ENCODE measurements at places on chromosomes 11 and 22.

DNA sequence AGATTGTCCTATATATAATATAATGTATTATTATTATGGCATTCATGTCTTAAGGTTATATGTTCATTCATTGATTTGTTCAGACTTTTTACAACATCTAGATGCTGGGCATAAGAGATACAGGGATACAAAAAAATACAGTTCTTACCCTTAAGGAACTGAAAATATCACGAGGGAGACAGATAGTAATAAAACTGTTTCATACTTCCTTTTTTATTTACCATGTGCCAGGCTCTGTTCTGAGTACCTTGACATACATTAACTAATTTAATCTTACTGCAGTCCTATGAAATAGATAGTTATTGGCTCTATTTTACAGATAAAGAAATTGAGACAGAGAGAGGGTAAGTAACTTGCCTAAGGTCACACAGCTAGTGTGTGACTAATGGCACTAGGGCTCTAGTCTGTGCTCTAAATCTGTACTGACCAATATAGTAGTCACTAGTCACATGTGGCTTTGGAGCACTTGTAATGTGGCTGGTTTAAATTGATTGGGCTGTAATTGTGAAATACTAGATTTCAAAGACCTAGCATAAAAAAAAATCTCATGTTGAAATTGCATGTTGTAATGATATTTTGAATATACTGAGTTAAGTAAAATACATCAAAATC, 21.3 kb downstream of the TRIM44 start:
- DNase-seq, result no peak

GRCh38 chr11:72752088-72752914, at the start of gene ARAP1:
TSS of gene ARAP1 (minus strand) at chr11:72752408. CDS start at chr11:72727128, 25,280 bp downstream.
- DNase-seq, result peak; percentile 83

- DNase-seq, result no peak
Observed at GRCh38 chr22:20951932-20952380, 15.1 kb upstream of the AIFM3 start.

- no peak for DNase-seq
Observed at GRCh38 chr11:2797121-2797711, 88.4 kb downstream of the CDKN1C start.

DNA sequence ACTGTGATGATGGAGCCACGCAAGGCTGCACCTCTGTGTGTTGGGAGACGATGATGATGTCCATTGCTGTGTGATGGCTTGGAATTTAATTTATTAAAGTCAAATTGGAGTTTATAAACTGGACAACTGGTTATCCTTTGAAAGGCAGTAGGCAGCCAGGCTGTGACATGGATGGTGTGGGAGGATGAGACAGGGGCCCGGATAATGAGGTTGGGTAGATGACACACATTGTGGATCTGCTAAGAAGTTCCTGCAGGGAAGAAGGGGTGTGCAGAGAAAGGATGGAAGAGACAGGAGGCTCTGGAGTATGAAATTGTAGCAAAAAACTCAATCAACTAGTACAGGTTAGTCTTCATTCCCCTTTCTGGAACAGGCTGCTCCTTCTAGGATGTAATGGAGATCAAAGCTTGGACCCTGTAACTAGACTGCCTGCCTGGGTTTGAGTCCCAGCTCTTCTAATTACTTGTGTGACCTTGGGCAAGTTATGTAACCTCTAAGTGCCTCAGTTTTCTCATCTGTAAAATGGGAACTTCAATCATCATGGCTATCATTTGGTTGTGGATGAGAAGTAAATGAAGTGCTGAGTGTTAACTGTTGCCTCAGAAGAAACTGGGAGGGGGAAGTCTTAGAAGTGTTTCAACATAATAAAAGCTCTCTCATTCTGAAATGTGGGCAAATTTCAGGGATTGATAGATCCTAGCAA, 4.2 kb upstream of the HINFP start:
- DNase-seq, result no peak

DNA sequence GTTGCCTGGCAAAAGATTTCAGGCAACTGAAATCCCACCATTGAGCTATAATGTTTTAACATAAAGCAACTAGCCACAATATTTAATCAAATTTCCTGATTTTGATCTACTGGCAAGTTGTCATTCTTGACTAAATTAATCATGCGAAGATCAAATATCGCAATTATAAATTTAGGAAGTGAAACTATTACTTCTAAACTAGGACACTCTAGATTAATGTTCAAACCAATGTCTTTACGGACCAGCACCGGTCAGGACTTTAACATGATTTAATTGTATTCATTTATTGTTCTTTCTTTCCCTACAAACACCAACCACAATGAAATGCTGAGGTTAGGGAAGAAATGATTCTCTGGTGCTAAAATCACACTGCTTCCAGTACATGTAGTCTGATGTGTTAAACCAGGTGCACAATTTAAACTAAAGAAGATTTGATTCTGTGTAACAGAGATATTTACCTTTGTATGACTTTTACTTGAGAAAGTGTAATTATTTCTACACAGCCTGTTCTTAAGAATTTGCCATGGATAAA, 14.9 kb downstream of the GAS2 start:
- DNase-seq, result no peak

DNA sequence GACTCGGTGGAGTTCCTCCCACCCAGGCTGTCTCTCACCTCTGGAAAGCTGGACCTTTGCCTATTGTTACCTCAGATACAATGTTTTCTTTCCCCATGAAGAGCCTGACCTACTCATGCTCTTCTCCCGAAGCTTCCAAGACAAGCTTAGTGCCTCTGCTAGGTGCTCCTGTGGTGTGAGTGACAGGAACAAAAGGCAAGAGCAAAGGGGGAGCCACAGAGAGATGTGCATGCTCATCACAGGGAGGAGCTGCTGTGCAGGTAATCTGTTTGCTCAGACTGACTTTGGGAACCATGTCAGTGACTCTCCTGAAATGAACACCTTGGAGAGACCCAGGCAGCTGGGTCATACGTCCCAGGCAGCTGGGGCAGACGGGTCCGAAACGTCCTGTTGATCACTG, 53.6 kb upstream of the VSTM5 start:
- peak; percentile 40 for DNase-seq

- DNase-seq, result no peak
Observed at GRCh38 chr11:116062490-116063171, 558.4 kb upstream of the CADM1 start.

DNA sequence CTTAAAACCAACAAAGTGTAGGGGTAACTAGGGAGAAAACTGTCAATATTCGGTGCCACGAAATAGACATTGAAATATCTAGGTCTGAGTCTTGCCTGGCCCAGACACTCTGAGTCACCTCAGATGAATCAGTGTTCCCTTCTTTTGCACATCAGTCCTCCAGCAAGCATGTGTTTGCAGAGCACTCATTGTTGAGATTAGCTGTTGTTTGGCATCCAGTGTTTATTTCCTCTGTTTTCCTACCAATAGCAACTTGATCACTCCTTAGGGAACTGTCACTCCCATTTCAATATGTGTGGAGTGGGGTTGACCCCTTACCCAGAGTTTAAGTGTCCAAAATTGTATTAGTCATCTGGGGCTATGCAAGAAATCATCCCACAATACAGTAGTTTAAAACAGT, 4.7 kb upstream of the ASCC2 start:
- DNase-seq, result no peak

- DNase-seq, result peak; percentile 88
Observed at GRCh38 chr11:69657911-69658625, 17.1 kb downstream of the LTO1 start.

GRCh38 chr11:8786933-8787332, 104.3 kb downstream of the RPL27A start:
- DNase-seq, result peak; percentile 31

DNA sequence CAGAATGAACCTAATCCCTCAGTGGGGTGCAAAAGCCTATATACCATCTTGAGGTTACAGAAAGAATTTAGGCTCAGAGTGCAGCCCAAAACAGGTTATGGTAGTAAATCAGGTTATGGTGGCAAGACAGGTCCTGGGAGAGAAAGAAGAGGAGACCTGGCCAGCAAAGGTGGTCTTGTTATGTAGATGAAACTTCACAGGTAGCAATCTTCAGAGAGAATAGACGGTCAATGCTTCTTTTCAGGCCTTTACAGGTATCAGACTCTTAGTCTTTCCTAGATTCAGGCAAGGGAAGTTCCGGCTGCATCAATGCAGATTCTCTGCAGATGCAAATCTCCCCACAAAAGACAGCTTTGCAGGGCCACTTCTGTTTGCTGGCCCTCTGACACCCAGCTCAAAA, 45.8 kb upstream of the SORL1 start:
- peak; percentile 90 for DNase-seq

GRCh38 chr11:10294290-10294953, 403 bp upstream of the SBF2 start:
- peak; percentile 62 for DNase-seq

DNA sequence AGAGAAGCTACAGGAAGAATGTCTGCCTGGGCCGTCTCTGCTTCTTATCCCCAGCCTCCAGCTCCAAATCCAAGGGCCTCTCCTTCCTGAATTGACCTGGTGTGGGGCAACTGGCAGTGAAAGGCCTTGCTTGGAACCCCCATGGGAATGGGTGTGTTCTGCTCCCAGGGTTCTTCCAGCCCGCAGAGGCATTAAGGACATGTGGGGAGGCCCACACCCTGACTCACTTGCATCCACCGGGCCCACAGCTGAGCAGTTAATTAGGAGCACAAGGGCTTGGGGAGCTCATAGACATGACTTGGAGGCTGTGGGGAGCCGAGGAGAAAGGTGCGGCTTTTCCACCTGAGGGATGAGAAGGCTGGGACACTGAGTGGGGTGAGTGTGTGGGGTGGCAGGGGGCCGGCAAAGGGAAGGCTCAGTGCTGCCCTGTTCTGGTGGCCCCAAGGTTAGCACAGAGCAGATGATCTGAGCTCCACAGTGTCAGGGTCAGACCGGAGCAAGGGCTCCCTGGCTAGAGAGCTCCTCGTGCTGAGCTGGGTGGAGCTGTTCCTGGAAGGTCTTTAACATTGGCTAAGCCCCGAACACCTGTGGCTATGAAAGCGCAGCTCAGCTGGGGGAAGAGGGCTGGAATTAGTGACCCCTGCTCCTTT, 64.5 kb upstream of the NECTIN1 start:
- DNase-seq, result no peak

DNA sequence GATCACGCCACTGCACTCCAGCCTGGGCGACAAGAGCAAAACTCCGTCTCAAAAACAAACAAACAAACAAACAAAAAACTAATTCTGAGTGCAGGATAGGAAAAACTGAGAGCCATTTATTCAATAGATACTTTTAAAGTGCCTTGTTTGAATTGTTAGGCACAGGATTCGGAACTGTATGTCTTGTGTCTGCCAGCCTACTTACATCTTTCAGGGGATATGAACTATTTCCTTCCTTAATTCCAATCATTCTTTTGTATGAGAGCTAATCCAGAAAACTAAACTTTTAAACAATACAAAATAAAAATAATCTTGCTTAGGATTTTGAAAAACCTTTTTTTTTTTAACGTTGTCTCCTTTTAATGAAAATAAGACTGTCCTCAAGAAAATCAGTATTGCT, 12.6 kb downstream of the UVRAG start:
- no peak for DNase-seq

DNA sequence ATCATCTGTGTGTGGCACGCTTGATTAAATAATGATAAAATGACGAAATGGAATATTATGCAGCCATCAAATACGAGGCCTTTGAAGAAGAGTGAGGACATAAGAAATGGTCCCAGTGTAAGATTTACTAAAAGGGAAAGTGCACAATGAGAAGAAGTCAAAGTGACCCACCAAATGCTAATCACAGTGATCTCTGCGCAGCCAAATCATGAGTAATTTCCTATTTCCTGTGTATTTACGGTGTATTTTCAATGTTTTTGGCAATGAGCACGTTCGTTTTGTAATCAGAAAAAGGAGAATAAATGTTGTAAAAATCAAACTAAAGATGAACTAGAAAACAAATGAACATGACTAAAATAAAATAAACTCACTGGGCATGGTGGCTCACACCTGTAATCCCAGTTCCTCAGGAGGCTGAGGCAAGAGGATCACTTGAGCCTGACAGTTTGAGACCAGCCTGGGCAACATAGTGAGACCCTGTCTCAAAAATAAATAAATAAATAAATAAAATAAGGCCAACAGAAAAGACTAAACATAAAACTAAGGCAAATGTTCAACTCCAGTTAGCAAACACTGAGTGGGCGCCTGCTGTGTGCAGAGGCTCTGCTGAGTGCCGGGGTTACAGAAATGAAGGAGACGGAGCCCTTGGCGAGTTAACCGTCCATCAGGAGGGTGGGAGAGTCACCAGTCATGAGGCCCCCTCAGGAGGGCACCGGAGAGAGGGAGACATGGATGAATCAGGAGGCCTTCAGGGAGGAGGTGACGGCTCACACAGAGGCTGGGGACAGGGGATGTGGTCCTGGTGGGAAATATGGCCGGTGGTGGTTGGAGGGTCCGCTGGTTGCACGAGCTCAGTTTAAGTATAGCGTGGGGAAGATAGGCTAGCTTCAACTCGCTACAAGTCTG, 26.0 kb upstream of the CBX7 start:
- no peak for DNase-seq

- no peak for DNase-seq
Observed at GRCh38 chr11:12089041-12089440, 21.3 kb upstream of the MICAL2 start.

GRCh38 chr11:14358729-14359439, at the start of gene RRAS2:
TSS of gene RRAS2 (minus strand) at chr11:14359183. CDS start at chr11:14358870, 313 bp downstream.
- DNase-seq, result peak; percentile 93

- DNase-seq, result no peak
Observed at GRCh38 chr11:73969991-73970800, 12.4 kb downstream of the UCP2 start.

DNA sequence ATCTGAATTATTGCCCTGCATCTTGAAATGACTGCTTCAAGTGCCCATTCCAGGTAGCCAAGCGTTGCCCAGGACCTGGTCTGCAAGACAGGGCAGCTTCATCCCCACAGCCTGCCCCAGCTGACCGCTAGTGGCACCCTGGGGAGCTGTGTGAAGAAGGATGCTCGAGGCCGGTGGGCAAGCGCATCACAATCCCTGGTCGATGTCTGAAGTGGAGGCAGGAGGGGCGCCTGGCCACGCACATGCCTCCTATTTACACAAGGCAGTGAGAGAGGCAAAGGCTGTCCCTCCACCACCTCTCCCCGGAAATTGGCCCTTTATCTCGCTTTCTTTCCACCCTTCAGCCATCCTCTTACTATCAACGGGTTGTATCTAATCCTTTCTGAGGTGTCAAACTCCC, 28.1 kb upstream of the PHF21A start:
- DNase-seq, result peak; percentile 17

DNA sequence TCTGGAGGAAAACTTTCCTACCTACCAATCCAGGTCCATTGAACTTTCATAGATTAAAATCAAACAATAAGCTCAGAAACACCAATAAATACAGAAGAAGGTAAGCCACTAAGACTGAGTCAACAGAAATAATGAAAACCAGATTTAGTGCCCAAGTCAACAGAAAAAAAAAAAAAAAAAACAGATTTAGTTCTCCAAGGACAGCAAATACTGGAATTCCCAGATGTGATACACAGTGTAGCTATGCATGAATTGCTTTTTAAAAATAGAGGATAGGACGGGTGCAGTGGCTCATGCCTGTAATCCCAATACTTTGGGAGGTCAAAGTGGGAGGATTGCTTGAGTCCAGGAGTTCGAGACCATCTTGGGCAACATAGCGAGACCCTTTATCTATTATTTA, 15.7 kb downstream of the DMC1 start:
- DNase-seq, result no peak

Measured in GM23338 (cell line).